HCT116 (cell line): ENCODE measurements at places on chromosomes 1 and 21. TPM values are rescaled to one million over a fixed set of nuclear protein-coding genes. Genes with fewer than 3 reads are reported as not detected.
A peak's percentile ranks its signal among the peaks of the same experiment; 100 is the strongest.

The DHRS3 gene
- 87.0 TPM for total RNA-seq

DNA sequence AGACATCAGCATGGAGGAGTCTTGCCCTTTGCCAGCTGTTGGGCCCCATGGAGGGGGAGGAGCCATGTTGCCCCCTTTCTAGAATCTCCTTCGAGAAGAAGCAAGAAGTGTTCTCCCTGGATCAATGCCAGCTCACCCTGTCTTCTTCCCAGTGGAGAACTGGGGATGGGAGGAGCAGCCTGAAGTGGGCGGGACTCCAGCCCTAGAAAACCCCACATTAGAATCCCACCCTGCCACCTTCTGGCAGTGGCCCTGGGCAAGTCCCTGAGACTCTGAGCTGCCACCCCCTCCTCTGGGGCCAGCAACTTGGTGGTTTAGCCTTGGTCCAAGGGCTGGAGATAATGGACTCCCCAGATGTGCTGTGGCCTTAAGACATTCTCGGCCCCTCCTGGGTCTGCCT, 51.7 kb downstream of the PAX7 start:
- no peaks in the 10 kb centered on the region for H3K27me3 ChIP-seq
- H3K4me3 ChIP-seq = no peak overlapping the region
- H3K27ac ChIP-seq = no peak overlapping the region
- no peaks in the 10 kb centered on the region; the same call in none of the 2 replicates for H3K4me1 ChIP-seq

- no peak overlapping the region for H3K27ac ChIP-seq
- H3K4me3 ChIP-seq = no peak overlapping the region
- H3K36me3 ChIP-seq = no peaks in the 10 kb centered on the region
- H3K4me1 ChIP-seq = no peaks in the 10 kb centered on the region
- DNase-seq = no peak
- H3K27me3 ChIP-seq = no peaks in the 10 kb centered on the region
Observed at GRCh38 chr21:35528116-35529042, 479.3 kb upstream of the RUNX1 start.

GRCh38 chr1:201481004-201481380, 12.0 kb upstream of the PHLDA3 start:
- H3K4me3 ChIP-seq = peak overlapping the region; percentile 50
- no peaks in the 10 kb centered on the region for H3K27me3 ChIP-seq
- peaks cover 23% of the 10 kb centered on the region for H3K4me1 ChIP-seq
- H3K27ac ChIP-seq = peak overlapping the region; percentile 49
- no peaks in the 10 kb centered on the region; the same call in 1 of the 2 replicates for H3K36me3 ChIP-seq

DNA sequence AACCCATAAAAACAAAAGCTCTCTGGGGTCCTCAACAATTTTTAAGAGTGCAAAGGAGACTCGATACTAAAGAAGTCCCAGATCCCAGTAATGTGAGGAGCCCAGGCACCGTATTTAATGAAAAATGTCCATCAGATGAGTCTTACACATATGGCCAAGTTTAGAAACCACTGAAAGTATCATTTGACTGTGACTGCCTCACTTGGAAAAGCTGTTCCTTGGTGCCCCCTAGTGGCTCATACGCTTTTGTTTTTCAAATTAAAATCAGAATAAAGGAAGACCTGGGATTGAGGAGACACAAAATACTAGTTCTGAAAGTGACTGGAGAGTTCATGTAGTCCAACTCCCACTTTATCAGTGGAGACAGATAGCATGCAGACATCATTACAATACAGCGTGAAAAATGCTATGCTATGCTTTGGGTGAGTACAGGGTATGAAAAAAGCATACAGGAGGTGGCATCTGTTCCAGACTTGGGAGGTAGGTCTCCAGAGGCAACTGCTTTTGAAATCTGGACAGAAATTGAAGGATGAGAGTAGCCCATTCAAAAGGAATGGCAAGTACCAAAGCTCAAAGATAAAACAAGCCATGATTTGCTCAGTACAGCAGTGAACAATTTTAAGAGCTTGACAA, 33.8 kb downstream of the GDAP2 start:
- no peaks in the 10 kb centered on the region for H3K27me3 ChIP-seq
- no peak overlapping the region for H3K27ac ChIP-seq
- H3K4me3 ChIP-seq = no peak overlapping the region
- peak; percentile 54 for DNase-seq
- peaks cover 11% of the 10 kb centered on the region for H3K36me3 ChIP-seq

DNA sequence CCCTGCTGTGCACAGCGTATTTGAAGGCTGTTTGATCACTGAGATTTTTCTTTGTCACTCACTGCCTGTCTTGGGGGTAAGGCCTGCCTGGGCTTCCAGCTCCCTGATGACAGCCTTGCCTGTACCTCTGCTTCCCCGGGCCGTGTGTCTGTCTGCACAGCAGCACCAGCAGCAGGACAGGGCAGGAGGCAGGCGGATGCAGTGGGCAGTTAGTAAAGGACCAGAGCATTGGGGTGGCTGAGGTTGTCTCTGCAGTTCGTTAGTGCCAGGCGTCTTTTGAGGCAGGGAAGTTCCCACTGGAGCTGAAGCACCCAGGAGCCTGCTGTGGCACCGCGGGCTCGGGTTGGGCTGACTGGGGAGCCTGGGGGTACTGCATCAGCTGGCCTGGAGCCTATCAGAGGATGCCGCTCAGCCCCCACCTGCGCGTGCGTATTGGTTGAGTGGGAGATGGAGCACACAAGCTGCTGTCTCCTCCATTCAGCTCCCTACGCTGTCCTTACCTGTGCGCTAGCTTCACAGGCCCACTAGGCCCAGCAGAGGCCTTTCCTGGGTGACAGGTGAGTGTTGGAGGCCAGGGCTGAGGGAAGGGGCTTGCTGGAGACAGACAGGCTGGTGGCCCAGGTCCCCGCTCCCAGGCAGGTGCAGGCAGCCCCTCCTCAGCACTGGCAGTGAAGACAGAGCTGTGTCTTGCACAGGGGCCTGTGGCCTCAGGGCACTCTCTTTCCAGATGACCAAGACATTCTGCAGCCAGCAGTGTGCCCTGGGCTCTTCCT, 28.2 kb downstream of the SNAP47 start:
- DNase-seq = no peak
- peak overlapping the region; percentile 44 for H3K27ac ChIP-seq
- no peak overlapping the region for H3K4me3 ChIP-seq
- peaks cover 33% of the 10 kb centered on the region for H3K36me3 ChIP-seq
- peaks cover 18% of the 10 kb centered on the region for H3K4me1 ChIP-seq
- H3K27me3 ChIP-seq = no peaks in the 10 kb centered on the region

GRCh38 chr1:111739194-111739924, at the start of gene INKA2:
TSS of gene INKA2 (minus strand) at chr1:111739395. CDS start at chr1:111739242, 153 bp downstream.
- DNase-seq = peak; percentile 74
- peak within 1 kb of the TSS; percentile 53 for H3K4me3 ChIP-seq
- H3K4me1 ChIP-seq = peaks cover 28% of the 10 kb centered on the region
- peak within 1 kb of the TSS; percentile 96 for H3K27ac ChIP-seq
- peaks cover 4% of the 10 kb centered on the region; the same call in 1 of the 2 replicates for H3K27me3 ChIP-seq

- no peaks in the 10 kb centered on the region for H3K27me3 ChIP-seq
- H3K4me3 ChIP-seq = no peak overlapping the region
- no peaks in the 10 kb centered on the region for H3K4me1 ChIP-seq
- no peak for DNase-seq
- no peak overlapping the region for H3K27ac ChIP-seq
- no peaks in the 10 kb centered on the region for H3K36me3 ChIP-seq
Observed at GRCh38 chr21:35663856-35664606, 396.3 kb downstream of the SETD4 start.

DNA sequence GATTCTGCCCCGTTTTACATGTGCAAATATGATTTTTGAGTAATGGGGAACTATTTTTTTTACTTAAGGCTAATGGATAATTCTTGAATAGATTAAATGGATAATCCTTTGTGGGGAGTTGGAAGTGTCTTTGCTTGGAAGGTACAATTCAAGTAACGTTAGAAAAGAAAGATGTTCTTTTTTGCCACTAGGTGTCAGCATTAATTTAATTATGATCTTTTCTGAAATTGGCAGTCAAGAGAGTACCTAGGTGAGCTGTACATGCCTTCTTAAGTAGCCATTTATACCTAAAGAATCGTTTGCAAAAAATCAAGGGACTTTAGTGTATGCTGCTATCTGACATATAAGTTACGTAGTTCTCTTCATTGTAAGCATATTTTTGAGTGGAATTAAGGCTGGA, 2.2 kb downstream of the FBXO28 start:
- no peak overlapping the region for H3K27ac ChIP-seq
- DNase-seq = peak; percentile 56
- no peaks in the 10 kb centered on the region for H3K27me3 ChIP-seq
- no peak overlapping the region for H3K4me3 ChIP-seq
- no peaks in the 10 kb centered on the region for H3K36me3 ChIP-seq

DNA sequence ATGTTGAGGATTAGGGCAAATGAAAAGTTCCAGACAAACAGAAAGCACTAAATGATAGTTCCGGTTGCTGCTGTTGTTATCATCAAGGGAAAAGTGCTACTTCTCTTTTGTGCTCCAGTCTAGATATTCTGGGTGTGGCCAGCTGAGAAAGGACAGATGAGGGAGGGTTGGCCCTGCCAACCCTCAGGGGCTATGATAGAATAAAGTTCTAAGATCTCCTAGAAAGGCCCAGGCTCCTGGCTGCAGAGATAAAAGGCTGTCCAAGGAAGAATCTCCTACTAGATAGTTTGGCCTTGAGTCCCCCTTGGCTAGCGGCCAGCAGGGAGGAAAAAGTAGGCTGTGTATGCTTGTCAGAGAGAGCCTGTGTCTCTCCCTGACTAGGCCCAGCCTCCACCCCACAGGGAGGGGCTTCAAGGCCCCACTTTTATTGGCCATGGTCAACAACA, 31.5 kb downstream of the RIMS3 start:
- H3K27me3 ChIP-seq = no peaks in the 10 kb centered on the region
- H3K4me3 ChIP-seq = no peak overlapping the region
- H3K4me1 ChIP-seq = no peaks in the 10 kb centered on the region
- no peak overlapping the region for H3K27ac ChIP-seq

GRCh38 chr21:46459024-46459355, 299 bp downstream of the DIP2A start:
- H3K4me1 ChIP-seq = peaks cover 40% of the 10 kb centered on the region
- no peak for DNase-seq
- no peaks in the 10 kb centered on the region for H3K27me3 ChIP-seq
- no peaks in the 10 kb centered on the region; the same call in 1 of the 2 replicates for H3K36me3 ChIP-seq
- H3K4me3 ChIP-seq = peak overlapping the region; percentile 57
